ENCODE measurements at places on chromosomes 2 and 18. TPM values are rescaled to one million over a fixed set of nuclear protein-coding genes. Genes with fewer than 3 reads are reported as not detected.

Gene STAMBP
- 31.4 TPM for total RNA-seq

Gene CRYGD
- not detected for total RNA-seq

Gene CYS1
- total RNA-seq, result 0.28 TPM

Gene SPAG16
- total RNA-seq, result 22.8 TPM

Gene C2orf69
- total RNA-seq, result 10.0 TPM

Gene SIX3
- not detected for total RNA-seq

Gene FNDC4
- total RNA-seq, result 12.5 TPM

Gene CYRIA
- total RNA-seq, result 1.1 TPM

Gene COLEC11
- not detected for total RNA-seq

Gene FOSL2
- total RNA-seq, result 74.8 TPM

Gene NT5DC4
- total RNA-seq, result not detected

Gene SH3RF3
- total RNA-seq, result 1.1 TPM

Gene MARS2
- total RNA-seq, result 5.3 TPM

Gene FOXD4L1
- not detected for total RNA-seq

Gene GALR1
- total RNA-seq, result not detected

Gene SERPINB7
- 59.1 TPM for total RNA-seq

Gene GLI2
- total RNA-seq, result 0.85 TPM

Gene TMEM214
- total RNA-seq, result 22.2 TPM

Gene NCKAP5
- total RNA-seq, result 1.8 TPM

Gene ITGA4
- 3.6 TPM for total RNA-seq

Gene RNF152
- total RNA-seq, result 11.1 TPM

Gene FAM161A
- 1.1 TPM for total RNA-seq

Gene SNTG2
- total RNA-seq, result not detected

Gene ASTL
- total RNA-seq, result not detected

Gene UCN
- 1.7 TPM for total RNA-seq

Gene MPP4
- total RNA-seq, result 0.35 TPM

Gene POU3F3
- total RNA-seq, result not detected

Gene IL1R2
- not detected for total RNA-seq

Gene LIPG
- total RNA-seq, result 40.8 TPM

Gene KCNG2
- total RNA-seq, result not detected

Gene ALPP
- not detected for total RNA-seq

Gene COLEC12
- not detected for total RNA-seq

Gene DNER
- total RNA-seq, result 5.1 TPM

Gene FMNL2
- 22.9 TPM for total RNA-seq

Gene PJVK
- total RNA-seq, result 0.78 TPM

Gene FSIP2
- total RNA-seq, result 0.85 TPM

Gene ANKRD36
- 5.0 TPM for total RNA-seq

Gene ANKRD53
- total RNA-seq, result not detected

Gene SERPINB11
- total RNA-seq, result 0.35 TPM

Measured in airway epithelial cell (primary cell).